ENCODE measurements at places on chromosomes 5 and 9. TPM values are rescaled to one million over a fixed set of nuclear protein-coding genes. Genes with fewer than 3 reads are reported as not detected.

The PMPCA gene
- 43.3 TPM for total RNA-seq

The ORM2 gene
- not detected for total RNA-seq

The GFPT2 gene
- total RNA-seq = 4.3 TPM

The DMRT2 gene
- total RNA-seq = 0.39 TPM

The DNAH5 gene
- 0.39 TPM for total RNA-seq

Measured in placental epithelial cell (primary cell).